CD4-positive, alpha-beta T cell treated with Interleukin-4 for 4 hours (primary cell): ENCODE measurements at places on chromosomes 13 and 19.
A peak's percentile ranks its signal among the peaks of the same experiment; 100 is the strongest.

DNA sequence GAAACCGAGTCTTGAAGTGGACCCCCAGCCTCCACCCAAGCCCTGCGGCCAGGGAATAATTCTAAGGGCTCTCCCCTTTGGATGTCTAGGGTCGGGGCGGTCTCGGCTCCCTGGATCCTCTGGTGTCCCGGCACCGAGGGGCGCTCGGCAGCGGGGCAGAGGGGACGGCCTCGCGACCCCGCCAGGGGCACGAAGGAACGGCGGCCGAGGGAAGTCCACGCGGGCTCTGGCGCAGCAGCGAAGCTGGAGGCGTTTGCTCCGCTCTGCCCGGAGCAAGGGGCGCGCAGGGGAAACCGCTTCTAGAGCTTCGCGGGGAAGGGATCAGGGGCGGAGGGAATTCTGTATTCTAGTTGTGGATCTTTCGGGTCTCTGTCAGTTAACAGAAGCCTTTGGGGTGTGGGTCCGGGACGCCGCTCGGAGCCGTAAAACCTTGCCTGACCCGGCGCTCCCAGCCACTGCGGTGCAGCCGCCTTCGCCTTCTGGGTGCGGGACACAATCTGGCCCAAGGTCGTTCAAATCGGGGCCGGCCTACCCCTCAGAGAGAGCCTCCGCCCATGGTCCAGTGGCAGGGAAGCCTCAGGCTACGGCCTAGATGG is 118.2 kb downstream of the KCNRG start:
- DNase-seq = no peak

- no peak for DNase-seq
Observed at GRCh38 chr13:89763005-89763404, 1584.5 kb upstream of the MIR17HG start.

- no peak for DNase-seq
Observed at GRCh38 chr13:95301968-95302393, 730 bp upstream of the ABCC4 start.

GRCh38 chr19:40214936-40215335 is 3.2 kb downstream of the TTC9B start:
- DNase-seq = no peak

DNA sequence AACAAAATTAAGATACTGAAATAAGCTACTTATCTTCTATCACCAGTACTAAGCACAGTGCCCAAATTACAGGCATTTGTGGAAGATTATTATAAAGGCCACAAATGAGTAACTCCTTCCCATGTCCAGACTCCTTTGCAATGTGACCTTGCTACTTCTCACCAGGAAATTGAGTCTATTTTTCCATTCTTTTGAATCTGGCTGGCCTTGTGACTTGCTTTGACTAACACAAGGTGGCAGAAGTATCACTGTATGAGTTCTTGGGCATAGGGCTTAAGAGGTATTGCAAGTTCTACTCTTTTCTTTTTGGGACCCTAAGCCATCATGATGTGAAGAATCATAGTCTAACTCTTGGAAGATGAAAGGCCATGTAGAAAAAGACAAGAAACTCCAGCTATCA is 49.9 kb downstream of the UGGT2 start:
- no peak for DNase-seq

DNA sequence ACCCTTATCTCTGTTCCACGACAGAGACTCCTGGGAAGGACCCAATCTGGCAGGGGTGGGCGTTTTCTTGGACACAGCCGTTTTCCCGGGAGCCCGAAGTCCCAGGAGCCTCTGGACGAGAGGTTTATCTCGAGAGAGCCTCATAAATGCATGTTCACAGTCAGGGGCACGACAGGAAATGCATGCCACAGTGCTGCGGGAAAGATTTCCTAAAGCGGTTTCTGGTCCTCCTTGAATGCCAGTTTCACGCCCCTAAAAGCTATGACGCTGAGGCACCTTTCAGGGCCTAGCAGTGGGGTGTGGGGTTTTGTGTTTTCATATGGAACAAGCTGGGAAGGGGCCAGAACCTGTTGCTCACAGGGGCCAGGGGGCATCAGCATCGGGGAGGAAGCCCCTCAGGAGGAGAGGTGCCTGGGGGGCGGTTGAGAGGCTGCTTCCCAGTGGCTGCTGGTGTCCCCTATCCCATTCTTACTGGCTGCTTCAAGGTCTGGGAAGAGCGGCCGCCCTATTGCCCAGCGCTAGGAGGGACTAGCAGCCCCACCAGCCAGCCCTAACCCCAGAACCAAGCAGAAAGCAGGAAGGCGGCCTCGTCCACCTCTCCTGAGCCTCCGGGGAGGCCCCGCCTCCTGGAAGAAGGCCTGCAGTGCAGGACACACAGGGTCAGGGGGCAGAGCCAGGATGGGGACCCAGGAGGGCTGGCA is 157.0 kb downstream of the KDM4B start:
- no peak for DNase-seq

DNA sequence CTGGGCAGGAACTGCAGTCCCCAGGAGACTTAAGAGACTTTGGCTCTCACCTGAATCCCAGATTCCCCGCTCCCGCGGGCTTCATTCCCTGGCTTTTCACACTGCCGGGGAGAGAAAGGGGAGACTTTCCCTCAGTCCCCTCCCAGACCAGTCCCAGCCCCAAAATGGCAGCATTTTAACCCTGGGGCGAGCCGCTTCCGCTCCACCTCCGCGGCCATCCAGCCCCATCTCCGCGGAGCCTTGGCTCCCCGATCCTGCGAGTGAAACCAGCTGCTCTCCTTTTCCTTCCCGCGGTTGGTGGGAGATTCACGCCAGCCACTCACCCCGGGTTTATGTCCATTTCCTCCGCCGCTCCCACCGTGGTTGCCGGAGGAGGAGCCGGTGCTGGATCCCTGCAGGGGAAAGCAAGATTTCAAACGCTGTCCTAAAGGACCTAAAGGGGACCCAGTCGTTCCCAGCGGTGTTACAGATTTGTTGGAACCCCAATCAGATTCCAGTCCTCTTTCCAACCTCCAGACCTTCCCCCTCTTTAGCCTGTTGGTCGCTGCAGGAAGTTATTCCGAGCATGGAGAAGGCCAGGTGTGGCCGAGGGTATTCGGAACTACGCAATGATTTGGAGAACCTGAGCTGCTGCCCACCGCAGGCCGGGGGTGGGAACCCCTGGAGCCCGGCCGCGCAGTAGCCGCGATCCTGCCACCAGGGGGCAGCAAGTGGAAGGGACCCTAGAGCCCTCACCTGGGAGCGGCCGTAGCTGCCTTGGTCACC is 3.4 kb downstream of the DMKN start:
- peak; percentile 57 for DNase-seq
